ENCODE measurements at places on chromosomes 1 and 21. TPM values are rescaled to one million over a fixed set of nuclear protein-coding genes. Genes with fewer than 3 reads are reported as not detected.

TBX15 gene
- total RNA-seq: not detected

LRRC3 gene
- 0.45 TPM for total RNA-seq

KRTAP13-2 gene
- not detected for total RNA-seq

NUP133 gene
- 41.4 TPM for total RNA-seq

LHX4 gene
- total RNA-seq: not detected

DNA sequence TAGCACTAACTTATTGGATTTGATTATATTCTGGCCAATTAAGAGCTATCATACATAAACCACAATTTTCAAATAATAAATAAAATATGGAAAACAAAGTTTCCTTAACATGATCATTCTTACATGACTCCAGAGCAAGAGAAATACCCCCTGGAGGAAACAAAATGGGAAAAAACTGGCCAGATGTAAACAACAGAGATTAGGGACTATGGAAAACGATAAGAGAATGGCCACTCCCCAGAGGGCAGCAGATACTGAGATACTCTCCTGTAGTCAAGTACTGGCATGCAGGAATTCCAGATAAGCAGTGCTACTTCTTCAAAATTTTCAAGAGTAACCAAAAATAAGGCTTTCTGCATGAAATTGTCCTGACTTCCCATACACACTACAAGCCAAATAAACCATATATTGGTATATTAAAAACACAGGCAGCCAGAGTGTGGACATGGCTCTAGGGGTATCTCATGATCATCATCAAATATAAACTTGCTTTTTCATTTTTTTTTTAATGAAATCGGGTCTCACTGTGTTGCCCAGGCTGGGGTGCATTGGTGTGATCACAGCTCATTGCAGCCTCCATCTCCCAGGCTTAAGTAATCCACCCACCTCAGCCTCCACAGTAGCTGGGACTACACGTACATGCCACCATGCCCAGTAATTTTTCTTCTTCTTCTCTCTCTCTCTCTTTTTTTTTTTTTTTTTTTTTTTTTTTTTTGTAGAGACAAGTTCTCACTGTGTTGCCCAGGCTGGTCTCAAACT lies 118.5 kb downstream of the EIF4G3 start:
- DNase-seq: no peak

GRCh38 chr1:175072099-175072951 lies 4.7 kb downstream of the TNN start:
- no peak for DNase-seq

GRCh38 chr1:210770396-210770984 lies 363.5 kb downstream of the KCNH1 start:
- no peak for DNase-seq

DNA sequence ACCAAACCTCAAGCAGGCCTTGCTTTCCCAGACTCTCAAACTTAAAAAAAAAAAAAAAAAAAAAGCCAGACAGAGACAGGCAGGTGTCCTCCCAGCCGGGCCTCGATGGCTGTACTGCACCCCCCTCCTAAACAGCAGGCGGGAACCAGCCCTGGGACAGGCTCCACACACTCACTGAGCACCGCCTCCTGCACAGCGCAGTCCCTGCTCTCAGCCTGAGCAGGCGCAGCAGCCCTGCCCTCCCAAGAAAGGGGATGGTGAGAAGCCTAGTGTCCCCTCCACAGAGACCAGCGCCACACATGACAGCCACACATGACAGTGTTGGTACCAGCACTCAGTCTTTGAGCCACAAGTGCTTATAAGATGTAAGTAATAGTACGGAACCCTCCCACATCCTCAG lies 11.9 kb downstream of the MX2 start:
- no peak for DNase-seq

DNA sequence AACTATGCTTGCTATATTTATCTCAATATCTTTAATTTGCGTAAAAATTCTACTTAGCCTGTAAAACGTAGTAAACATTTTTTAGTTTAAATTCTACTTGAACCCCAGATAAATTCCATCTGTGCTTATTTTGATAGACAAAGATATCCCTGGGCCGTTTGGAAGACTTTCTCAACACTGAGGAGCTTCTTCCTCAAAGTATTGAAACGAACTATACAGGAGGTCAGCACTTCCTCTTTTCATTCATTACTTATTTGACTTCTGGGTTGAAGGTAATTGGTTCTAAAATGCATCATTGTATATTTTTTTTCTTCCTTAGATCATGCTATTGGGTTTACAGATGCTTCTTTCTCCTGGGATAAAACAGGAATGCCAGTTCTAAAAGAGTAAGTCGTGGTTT lies 74.7 kb downstream of the HSPA13 start:
- DNase-seq: no peak

GRCh38 chr21:46033410-46034400 lies 52.1 kb downstream of the COL6A1 start:
- no peak for DNase-seq

DNA sequence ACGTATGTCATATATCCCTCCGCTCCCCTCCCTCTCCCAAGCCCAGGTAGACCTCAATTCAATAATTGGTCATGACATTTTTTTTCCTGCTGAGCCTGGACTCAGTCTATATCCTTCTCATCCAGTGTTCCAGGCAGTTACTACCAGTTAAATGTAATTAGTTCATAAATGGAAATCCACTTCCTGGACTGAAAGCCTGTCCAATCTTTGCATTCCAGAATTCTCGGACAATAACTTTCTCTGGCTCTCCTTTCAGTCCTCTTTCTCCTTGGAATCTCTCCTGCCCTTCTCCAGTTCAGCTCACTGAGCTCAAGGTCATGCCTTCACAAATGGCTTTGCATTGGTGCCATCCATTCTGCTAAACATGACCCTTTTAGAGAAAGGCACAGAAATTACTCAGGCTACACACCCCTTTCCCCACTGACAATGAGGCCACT lies 34.8 kb downstream of the VWA5B1 start:
- no peak for DNase-seq

DNA sequence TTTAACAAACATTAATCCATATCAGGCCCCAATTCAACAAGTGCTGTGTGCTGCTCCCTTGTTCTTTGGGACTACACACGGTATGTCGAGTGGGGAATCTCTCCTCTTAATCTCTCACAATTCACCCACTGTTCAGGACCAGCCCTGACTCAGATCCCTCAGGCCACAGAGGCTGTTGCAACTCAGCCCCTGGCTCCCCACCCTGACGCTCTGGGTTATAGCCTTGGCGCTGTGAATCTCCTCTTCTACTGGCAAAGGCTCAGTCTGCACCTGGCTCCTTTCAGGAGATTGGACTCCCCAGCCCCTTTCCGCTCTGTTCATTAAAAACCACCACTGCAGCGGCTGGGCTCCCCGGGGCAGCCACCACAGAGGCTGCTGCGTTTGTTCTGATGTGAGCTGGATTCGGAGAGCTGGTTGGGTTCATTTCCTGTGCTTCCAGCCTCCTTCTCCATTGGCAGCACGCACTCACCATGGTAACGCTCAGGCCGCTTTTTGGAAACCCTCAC lies 13.0 kb downstream of the CAPN8 start:
- no peak for DNase-seq

DNA sequence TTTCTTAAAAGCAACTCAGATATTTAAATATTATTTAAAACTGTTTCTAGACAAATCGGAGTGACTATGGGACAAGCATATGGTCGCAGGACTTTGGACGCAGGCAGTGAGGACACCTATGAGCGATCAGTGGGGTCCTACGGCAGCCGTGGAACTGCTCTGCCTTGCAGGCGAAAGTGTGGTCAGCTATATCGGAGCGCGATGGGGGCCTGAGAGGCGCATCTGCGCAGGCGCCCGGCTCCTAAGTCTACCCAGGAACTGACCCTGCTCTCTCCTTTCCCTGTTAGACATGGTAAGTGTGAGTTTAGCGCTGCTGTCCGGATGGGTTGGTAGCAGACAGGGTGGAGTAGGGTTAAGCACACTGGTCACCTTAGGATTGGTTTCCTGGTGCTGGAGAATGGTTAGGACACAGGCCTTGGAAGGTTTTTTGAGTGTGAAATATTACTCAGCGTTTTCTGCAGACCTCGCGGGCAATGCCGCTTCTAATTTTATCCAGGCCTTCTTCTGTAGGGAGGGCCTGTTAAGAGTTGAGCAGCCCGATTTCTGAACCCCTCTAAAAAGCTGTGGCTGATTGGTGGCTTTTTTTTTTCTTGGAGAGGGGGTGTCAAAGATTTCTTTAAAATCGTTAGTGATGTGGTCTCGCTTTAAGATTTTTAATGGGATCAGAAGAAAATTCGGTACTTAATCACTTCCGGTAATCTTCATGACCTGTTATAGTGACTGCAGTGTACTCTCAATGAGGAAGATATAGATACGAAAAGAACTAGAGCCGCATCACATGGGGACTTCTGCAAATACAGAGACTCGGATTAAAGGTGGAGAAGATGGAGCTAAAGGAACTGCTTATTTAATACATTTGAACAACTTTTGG lies at the start of gene RABGGTB:
Gene RABGGTB (plus strand): TSS at position 274 of the 871 bp plus-strand sequence. CDS start 16 bp downstream, at position 290.
- DNase-seq: peak; percentile 96

GRCh38 chr21:45027241-45028196 lies 46.9 kb upstream of the ADARB1 start:
- peak; percentile 37 for DNase-seq

DNA sequence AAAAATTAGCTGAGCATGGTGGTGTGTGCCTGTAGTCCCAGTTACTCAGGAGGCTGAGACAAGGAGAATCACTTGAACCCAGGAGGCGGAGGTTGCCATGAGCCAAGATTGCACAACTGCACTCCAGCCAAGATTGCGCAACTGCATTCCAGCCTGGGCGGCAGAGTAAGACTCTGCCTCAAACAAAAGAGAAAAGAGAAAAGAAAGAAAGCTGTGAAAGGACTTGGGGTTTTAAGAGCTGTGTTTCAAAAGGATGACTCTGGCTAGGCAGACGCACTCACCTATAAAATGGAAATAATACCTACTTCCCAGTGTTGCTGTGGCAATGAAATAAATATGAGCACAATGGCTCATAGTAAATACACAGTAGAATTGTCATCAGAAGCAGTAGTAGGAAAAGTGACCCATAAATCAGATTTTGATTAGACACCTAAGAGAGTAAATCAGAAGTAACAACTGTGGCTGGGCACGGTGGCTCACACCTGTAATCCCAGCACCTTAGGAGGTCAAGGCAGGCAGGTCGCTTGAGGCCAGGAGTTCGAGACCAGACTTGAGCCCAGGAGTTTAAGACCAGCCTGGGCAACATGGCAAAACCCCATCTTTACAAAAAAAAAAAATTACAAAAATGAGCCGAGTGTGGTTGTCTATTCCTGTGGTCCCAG lies 45.9 kb upstream of the PUM1 start:
- no peak for DNase-seq

DNA sequence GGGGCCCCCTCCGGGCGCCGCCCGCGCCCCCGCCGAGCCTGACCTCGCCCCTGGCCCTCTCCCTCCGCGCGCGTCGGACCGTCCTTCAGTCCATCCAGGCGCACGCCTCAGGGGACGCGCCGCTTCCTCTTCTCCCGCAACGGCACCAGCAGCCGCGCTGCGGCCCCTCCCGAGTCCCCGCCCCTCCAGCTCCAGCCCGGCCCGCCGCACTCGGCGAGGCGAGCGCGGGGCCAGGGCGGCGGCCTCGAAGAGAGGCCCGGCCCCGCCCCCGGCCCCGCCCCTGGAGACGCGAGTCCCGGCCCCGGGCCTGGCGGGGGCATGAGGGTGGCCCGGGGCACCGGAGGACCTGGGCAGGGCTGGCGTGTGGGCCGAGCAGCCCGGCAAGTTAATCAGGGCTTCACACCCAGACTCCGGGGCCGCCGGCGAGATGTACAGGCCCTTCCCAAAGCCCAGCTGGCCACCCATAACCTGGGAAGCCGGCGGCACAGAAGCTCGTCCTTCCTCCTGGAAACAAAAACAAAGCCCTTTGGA lies at the start of gene IGSF3:
Gene IGSF3 (minus strand): TSS at position 159 of the 531 bp plus-strand sequence. CDS start 1,407 bp downstream, outside the sequence.
- peak; percentile 63 for DNase-seq

DNA sequence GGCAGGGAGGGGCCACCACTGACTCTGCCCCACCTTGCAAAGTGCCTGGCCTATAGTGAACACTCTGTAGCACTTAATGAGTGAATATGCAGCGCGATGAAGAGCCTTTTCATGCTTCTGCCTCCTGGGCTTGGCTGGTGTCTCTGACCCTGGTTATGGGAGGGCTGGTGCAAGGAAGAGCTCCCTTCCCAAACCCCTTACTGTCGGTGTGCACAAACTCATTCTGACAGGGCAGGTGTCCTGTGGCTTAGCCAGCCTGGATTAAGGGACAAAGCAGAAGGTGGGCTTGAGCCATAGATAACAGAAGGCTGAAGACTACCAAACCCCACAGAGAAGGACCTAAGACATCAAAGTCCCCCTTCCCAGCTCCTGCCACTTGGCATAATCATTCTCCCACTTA lies 2.0 kb upstream of the NCMAP start:
- no peak for DNase-seq

- DNase-seq: no peak
These were observed 445 bp upstream of the RGS4 start for GRCh38 chr1:163068716-163069115.

GRCh38 chr1:14323568-14324247 lies 274.8 kb upstream of the KAZN start:
- DNase-seq: no peak

- DNase-seq: no peak
These were observed 19.9 kb upstream of the ZNF678 start for GRCh38 chr1:227543283-227544066.

DNA sequence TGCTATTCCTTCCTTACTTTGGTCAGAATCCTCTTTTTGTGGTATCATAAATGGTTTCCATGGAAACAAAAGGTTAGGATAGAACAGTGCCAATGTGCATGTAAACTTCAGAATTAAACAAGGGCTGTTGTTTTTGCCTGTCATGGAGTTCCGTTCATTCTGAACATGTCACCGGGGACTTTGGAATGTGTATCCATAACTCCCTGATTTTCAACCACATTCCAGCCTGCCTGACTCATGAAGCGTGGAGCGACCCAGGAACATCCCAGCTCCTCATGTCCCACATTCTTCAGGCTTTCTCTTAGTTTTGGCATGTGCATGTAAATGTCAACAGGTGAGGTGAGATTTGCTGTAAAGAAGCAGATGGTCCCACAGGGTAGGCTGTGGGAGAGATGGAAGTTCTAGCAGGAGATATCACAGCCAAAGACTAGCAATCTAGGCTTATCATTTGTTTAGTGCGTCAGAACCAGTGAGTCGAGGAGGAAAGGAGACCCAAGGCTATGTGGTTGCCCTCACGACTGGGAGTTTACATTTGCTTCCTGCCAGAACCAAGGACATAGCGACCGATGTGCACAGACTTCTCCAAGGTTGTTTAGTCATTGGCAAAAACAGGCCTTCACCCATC lies 23.0 kb upstream of the DNAJC11 start:
- DNase-seq: no peak
